ENCODE measurements at places on chromosomes 2 and 18.

DNA sequence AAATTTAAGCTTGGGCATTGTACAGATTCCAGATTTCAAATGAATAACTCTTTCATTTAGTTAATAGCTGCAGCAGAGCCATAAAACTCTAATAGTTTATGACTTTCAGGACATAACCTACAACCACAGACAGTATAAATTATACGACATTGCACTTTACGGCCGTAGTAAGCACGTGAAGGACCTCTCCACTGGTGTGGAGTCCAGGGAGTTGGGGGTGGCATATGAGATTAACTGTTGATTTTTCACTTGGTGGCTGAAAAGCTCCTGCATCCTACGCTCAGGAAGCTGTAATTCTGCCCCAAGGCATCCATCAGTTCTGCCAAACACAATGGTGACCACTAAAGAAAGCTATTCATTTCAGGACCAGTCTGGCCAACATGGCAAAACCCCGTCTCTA is 376.2 kb downstream of the SOX11 start:
- DNase-seq: no peak

DNA sequence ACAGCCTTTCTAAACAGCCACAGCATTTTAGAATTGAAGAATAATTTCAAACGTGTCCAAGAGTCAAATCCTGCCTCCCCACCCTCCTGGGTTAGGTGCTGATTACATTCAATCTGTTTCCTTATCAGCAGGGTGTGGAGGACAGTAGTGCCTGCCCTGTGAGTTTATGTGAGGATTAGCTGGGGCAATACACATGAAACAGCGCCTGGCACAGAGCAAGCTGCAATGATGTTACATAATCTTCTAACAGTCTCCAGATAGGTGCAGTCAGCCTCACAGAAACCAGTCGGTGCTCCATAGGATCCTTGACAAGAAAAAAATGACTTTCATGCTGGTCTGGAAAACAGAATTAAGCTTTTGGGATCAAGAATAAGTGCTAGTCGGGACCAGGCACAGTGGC is 91.7 kb upstream of the ITGA6 start:
- DNase-seq: no peak

GRCh38 chr2:17851731-17852585 is 26.5 kb upstream of the KCNS3 start:
- DNase-seq: peak; percentile 71

GRCh38 chr2:121502781-121503180 is 27.9 kb upstream of the RNU4ATAC start:
- no peak for DNase-seq

GRCh38 chr18:40553029-40553428 is 1402.0 kb upstream of the PIK3C3 start:
- no peak for DNase-seq

DNA sequence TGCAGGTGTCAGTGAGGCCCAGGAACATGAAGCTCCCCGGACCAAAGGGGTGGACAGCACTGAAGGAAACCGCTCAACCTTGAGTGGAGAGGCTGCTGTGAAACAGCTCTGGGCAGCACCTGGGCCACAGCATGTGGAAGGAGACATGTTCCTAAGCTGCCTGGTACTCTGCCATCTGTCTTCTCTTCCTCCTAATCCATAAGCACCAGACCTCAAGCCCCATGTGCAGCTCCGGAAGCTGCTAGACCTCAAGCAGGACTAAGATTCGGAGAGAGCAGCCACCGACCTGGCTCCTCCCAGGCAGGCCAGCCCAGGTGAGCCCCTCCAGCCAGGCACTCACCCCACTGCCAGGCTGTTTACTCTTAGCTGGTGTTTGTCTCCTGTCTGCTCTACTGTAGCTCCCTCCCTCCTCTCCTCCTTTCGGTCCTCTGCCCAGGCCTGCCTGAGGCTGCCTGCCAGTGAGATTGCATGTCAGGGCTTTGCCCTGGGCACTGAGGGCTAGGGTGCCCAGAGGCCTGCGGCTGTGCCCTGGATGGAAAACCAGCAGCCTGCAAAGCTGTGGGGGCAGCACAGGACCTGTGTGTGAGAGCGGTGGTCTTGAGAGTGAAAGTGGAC is 53.7 kb downstream of the BCL11A start:
- no peak for DNase-seq

- DNase-seq: no peak
Observed at GRCh38 chr2:205857520-205858237, 175.4 kb downstream of the NRP2 start.

- no peak for DNase-seq
Observed at GRCh38 chr2:151840216-151841046, 12.2 kb upstream of the ARL5A start.

GRCh38 chr2:25044990-25045389 is 3.1 kb downstream of the EFR3B start:
- DNase-seq: peak; percentile 18

DNA sequence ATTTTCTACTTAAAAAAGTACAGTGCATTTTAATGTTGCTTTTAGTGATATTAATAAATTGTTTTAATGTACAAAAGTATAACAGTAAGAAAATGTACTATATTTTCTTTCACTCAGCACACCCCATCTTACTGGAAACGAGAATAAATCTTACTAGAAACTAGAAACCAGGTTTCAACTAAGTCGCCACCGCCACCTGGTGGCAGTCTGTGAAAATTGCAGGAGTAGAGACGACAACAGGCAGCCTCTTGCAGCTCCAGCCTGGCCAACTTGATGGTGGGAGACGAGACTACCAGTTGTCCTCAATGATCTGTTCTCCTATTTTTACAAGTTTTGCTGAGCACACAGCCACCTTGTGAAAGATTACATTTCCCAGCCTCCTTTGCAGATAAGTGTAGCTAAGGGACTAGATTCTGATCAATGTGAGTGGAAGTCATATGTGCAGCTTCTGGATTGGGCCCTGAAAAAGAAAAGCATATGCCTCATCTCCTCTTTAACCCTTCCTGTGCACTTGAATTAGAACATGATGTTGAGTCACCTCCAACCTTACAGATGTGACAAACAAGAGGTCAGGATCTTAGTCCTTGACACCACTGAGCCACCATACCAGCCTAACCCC is 8.7 kb downstream of the OTOF start:
- DNase-seq: peak; percentile 86

DNA sequence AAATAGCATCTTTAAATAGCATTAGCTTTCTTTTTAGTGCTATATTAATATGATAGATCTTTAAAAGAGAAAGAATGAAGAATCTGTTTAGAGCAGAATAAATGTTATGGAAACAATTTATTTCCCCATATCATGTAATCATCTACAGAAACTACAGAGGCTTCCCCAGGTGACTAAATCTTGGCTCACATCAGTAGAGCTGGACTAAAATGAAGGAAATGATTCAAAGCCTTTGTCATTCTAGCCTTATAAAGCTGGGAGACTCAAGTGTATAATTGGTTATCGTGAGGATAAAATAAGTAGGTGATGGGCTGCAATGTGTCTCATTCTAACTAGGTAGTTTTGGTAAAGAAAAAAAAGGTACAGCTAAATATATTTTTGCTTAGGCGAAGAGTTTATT is 83.2 kb upstream of the UNC80 start:
- no peak for DNase-seq

- DNase-seq: no peak
Observed at GRCh38 chr2:222833410-222833809, 27.4 kb upstream of the ACSL3 start.

DNA sequence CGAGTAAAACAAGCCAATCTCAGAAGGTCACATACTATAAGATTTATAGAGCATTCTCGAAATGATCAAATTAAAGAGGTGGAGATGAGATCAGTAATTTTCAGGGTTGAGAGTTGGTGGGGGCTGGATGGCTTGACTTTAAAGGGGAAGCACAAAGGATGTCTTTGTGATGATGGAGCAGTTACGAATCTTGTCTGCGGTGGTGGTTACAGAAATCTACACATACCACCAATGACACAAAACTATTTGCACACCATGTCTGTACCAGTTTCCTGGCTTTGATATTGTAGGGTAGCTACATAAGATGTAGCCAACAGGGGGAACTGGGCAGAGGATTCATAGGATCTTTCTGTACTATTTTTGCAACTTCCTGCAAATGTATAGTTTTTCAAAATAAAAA is 190.6 kb upstream of the SMIM21 start:
- no peak for DNase-seq

GRCh38 chr18:43876286-43876685 is 599.0 kb upstream of the SYT4 start:
- no peak for DNase-seq

DNA sequence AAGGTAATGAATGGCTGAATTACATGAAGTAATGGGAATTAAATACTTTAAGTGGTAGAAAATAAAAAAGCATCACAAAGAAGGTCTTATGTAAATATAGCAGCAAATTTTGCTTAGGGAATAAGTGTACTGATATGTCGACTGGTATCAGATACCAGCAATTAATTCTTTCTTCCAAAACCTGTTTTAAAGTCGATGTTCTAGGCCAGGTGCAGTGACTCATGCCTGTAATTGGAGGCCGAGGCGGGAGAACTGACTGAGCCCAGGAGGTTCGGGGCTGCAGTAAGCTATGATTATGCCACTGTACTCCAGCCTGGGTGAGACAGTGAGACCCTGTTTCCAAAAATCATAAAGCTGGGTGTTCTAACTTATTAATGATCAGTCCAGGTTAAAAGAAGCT is 30.3 kb downstream of the SP3 start:
- DNase-seq: no peak

GRCh38 chr2:98643496-98644100 is 35.2 kb downstream of the UNC50 start:
- no peak for DNase-seq

DNA sequence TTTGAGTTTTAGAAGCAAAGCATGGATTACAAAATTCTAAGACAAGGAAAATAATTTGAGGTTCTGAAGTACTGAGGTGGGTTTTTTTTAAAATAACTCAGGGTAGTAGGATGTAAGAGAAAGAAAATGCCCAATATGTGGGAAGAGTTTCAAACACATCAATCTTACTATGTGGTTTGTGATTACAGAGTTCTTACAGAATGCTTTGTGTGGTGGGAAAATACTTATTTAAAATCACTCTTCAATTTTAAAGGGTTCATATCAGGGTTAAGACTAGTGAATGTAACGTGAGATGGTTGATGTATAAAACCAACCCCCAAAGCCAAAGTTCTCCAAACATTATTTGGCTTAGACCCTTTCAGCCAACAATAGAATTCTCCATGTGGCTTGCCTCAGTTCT is 173.5 kb downstream of the UBE2E3 start:
- DNase-seq: no peak

DNA sequence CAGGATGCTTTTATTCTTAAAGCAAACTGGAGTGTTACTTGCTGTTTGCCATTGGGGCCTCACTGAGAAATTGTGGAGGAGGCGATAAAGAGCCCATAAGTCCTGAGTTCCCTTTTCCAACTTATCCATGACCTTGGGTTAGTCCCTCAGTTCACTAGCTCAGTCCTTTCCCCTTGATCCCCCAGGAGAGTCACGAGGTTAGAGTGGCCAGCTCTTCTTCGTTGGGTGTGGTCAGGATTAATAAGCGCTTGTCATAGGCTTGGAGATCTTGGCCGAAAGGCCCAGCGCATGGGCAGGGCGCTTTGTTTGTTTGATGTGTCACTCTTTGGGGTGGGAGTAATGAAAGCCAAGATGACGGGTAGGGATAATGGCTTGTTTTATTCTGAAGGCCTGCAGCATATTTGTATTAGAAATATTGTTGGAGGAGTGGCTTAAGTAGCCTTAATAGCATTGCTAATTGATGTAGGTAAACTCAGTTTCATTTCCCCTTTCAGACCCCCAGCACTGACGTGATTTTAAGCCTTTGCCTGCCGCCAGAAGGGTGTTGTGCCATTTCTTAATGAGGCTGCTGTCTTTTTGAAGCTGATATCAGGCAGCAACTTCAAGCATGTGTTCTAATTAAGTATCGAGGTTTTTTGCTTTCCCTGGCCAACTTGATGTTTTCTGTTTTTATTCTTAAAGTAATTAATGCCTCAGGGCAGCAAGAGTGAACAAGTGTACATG is 15.7 kb downstream of the GRHL1 start:
- no peak for DNase-seq

- DNase-seq: no peak
Observed at GRCh38 chr2:81077396-81077795, 772.8 kb upstream of the LRRTM1 start.

GRCh38 chr2:170721678-170722077 is 6.5 kb downstream of the SP5 start:
- no peak for DNase-seq

GRCh38 chr18:363301-364085 is 95.6 kb upstream of the THOC1 start:
- DNase-seq: peak; percentile 31

DNA sequence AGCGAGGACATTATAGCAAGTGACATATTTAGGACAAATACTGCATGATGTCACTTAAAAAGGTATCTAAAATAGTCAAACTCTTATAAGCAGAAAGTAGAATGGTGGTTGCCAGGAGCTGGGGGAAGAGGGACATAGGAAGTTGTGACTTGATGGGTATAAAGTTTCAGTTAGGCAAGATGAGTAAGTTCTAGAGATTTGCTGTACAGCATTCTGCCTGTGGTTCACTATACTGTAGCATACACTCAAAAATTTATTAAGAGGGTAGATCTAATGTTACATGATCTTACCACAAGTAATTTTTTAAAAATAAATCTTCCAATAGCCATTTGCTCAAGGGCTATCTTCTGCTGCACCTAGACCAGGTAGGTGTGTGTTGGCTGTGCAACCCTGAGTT is 78.1 kb upstream of the NPAS2 start:
- no peak for DNase-seq

- DNase-seq: no peak
Observed at GRCh38 chr18:7899078-7899477, 332.0 kb downstream of the PTPRM start.

DNA sequence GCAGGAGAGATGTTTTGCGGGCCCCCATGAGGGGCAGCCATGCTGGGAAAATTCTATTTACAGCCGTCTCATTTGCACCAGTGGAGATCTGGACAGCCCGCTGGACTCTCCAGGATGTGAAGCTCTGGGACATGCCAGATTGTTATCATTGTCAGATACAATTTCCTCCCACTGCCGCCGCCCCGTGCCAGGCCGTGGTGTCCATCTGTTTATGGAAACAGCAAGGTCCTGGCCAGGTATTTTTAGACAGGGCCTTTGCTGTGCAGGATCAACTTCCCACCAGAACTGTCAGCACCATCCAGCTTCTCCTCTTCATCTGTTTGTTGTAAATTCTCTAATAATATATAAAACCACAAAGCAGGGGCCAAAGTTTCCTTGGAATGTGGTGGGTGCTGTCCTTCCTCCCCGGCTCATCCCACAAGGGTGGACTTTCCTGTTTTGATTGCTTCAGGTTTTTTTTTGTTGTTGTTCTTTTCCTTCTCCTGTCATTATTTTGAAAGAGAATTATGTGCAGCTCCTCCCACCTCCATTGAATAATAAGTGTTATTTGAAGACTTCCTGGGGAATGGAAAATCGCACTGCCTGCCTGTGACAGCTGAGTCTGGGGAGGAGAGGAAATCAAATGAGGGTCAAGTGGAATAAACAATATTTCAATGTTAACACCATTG is 398.1 kb downstream of the TNS1 start:
- no peak for DNase-seq

- DNase-seq: no peak
Observed at GRCh38 chr2:40450796-40451430, 977 bp downstream of the SLC8A1 start.

GRCh38 chr2:200470230-200470629 is 39.6 kb downstream of the KCTD18 start:
- no peak for DNase-seq

GRCh38 chr2:95298486-95299111 is 1.5 kb downstream of the KCNIP3 start:
- no peak for DNase-seq

Measured in Kasumi-1 (cell line).